Naive B cell (primary cell): ENCODE measurements at places on chromosomes 11 and 22.
A peak's percentile ranks its signal among the peaks of the same experiment; 100 is the strongest.

- DNase-seq: no peak
Observed at GRCh38 chr11:68349461-68350249, 37.3 kb downstream of the LRP5 start.

DNA sequence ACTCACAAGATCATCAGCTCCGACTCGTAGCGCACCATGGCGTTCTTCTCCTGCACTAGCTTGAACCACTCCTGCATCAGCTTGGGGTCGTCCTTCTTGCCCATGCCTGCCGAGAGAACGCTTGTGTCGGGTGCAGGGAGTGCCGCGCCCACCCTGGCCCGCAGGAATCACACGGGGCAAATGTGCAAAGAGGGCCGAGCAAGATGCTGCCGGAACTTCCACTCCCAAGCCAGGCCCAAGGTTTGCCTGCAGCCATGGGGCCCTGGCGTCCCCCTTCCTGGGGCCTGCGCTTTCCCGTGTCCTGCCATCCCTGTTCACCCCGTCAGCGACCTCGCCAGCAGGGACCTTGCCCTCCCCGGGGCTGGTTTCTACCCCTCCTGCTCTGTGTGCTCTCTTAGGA, 16.9 kb upstream of the BID start:
- no peak for DNase-seq

GRCh38 chr22:29105468-29105867, 32.6 kb downstream of the KREMEN1 start:
- no peak for DNase-seq

DNA sequence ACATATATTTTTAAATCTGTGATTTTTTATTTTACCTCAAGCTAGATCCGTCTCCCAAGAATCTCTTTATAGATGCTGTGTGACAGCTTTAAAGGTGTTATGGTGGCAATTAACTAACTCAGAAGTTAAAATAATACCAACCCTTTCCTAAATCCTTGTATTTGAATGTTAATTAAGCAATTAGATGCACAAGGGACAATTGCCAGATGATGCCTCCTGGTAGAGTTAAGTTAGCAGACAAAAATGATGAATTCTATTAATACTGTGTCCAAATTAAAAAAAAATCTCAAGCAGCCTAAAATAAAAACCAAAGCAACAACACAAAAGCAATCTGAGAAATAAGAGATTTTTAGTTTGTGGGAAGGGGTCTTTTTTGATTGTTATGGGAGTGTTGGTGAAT, 78.9 kb downstream of the FANCF start:
- DNase-seq: no peak

GRCh38 chr11:110432713-110433392, 3.1 kb downstream of the FDX1 start:
- no peak for DNase-seq

GRCh38 chr11:6586434-6587359, 16.7 kb downstream of the RRP8 start:
- DNase-seq: no peak

DNA sequence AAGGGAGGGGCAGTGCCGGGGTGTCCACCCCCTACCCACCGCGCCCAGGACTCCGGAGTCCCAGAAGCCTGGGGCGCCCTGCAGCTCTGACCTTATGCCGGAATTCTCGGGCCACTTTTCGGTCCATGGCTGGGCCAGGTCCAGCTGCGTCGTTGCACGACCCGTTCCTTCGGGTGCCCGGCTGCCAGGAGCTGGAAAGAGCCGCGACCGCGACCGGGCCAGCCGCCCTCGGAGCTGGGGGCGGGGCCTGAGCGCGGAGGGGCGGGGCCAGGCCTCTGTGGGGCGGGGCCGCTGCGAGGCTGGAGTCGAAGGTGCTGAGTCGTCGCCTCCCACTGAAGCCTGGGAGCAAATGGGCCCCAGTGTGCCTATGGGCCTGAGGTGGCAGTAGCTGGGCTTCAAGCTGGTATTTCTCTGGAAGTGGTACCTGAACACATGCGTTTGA, at the start of gene USH1C:
Gene USH1C (minus strand): TSS at position 236 of the 442 bp plus-strand sequence. CDS start 109 bp downstream, at position 127.
- no peak for DNase-seq

DNA sequence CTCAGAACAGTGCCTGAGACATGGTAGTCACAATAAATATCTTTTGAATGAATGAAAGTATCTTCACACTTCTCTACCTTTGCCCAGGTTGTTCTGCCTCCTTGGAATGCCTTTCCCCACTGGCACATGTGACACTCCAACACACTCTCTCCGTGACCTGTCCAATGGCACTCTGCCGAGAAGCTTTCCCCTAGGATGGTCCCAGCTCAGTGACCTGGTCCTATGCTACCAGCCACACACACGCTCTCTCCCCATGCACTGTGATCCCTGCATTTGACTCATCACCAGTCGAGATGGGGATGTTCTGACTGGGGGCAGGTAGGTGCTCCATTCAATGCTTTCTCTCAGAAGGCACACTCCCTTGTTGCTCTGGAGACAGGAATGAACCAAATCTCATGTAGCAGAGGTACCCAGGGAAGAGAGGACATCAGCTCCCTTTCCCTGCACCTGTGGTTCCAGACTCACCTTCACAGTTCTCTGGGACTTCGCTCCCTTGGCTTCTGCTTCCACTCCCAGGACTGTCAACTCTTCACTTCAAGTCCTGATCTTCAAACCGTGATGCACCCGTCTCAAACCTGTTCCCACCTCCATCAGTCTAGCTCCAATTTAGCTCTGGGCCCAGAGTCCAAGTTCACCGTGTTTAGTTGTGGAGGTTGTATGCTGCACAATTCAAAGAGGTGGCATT, 30.7 kb upstream of the LMO1 start:
- no peak for DNase-seq

DNA sequence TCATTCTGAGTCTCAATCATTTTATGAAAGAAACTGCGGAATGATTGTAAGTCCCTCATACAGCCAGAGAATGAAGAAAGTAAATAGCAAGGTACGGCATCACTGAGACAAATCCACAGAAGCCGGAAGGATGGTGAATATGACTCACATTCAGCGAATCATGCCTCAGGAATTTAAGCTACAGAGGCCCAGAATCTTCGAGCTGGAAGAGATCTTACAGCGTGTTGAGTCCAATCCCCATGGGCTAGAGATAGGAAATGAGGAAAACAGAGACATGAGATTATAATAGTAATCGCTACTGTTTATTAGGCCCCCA, 173.2 kb downstream of the KIF18A start:
- DNase-seq: no peak

DNA sequence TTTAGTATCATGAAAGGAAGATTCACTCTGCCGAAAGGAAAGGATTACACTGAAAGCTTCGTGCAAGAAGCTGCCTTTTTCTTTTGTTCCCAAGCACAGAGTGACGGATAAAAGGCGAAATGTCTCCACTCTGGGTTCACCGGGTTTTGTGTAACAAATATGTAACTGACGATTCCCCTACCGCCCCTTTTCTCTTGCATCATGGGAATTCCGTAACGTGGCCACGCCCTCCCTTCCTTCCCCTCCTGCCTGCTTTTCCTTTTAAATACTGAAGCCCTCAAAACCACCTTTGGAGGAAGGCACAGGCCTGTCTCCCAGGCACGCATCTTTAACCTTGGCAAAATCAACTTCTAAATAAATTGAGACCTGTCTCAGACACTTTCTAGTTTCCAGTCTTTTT, 16.4 kb upstream of the TESMIN start:
- DNase-seq: no peak

GRCh38 chr22:30591191-30591587, 521 bp downstream of the PES1 start:
- DNase-seq: no peak

DNA sequence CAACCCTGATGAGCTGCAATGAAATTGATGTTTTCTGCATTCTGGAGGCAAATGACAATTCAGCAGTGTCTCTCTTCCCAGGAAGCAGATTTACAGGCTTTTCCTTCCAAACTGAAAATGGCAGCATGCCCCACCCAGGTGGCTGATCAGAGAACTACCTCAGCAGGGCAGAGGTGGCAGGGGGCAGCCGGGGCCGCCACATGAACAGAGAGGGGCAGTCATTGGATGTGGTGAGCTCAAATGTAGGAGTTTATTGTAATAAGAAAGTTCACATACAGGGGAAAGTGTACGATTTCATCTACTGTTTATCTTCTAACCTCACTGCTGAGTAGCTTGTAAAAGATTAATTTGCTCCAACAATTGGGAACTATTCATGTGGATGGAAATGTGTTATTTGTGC, 15.7 kb upstream of the PARVA start:
- DNase-seq: no peak

- DNase-seq: no peak
Observed at GRCh38 chr11:117511931-117512539, 184.4 kb downstream of the CEP164 start.

DNA sequence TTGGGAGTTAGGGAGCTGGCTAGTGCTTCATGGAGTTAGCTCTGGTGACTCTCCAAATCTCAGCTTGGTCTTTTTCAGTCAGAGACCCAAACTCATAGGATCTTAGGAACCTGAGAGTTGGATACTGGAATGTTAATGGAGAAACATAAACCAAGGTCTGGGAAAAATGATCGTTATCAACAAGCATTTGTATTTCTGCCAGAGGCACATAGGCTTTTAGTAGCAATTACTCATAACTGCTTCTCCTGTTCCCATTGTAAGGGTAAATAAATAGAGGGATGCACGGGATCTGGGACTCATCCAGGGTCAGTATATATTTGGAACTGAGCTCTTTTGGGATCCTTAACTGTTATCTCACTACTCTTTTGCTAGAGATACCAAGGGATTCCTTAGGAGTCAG, 4.8 kb downstream of the BARX2 start:
- DNase-seq: no peak

- DNase-seq: no peak
Observed at GRCh38 chr22:17783773-17784480, 9.7 kb upstream of the BID start.

- no peak for DNase-seq
Observed at GRCh38 chr11:46338636-46338987, 8.7 kb upstream of the DGKZ start.

- DNase-seq: no peak
Observed at GRCh38 chr11:56842814-56843794, 94.6 kb upstream of the OR9G4 start.

DNA sequence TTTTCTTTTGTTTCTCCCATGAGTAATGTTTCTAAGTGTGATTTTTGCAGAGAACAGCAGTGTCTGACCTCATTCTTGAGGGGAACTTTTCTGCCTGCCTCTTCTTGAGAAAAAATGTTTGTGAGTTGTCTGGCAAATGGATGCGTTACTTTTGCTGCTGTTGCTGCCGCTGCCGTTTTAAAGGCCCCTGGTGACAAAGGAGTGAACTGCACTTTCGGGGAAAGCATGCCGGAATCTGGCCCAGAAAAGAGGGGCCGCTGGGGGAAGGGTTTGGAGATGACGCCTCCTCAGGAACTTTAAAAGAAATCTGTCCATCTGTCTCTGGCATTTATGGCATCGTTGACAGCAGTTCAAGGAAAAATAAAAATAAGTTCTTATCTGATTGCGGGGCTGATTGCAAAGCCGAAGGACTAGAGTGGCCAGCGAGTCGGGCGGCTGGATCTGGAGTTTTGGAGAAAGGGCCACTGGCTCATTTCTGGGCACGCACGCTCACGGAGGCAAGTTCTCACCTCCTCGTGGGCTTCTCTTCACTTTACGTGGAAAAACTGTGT, 16.5 kb downstream of the ZBTB16 start:
- peak; percentile 29 for DNase-seq

DNA sequence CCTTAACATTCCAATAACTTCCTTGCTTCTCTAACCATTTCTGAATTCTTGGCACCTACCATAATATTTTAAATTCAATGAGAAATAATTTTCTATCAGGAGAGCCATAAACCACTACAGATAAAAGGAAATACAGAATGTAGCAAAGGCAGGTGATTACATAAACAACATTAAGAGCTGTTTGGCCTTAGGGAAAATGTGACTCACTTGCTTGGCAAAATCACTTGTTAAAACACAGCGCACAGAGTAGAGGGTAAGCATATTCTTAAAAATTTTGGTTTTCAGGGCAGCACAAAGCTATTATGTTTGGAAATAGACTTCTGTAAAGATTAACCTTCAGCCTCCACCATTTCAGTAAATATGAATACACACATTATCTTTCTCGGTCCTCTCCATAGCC, 26.4 kb downstream of the IZUMO1R start:
- DNase-seq: no peak

DNA sequence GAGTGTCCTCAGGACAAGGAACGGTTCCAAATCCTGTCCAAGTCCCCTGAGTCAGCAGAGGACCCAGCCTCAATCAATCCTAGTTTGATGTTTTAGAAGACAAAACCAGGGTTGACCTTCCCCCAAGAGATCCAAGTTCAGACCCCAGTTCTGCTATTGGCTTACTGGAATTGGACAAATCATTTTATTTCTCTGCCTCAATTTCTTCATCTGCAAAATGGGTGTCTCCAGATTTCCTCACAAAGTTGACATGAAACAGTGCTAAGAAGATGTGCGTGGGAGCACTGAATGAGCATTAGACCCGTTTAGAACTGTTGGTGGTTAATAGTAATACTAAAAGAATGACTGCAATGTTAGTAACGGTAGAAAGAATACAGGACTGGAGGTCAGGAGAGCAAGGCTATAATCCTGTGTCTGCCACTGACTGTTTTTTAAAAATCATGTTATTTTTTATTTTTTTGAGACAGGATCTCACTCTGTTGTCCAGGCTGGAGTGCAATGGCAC, 32.8 kb upstream of the SCUBE1 start:
- no peak for DNase-seq

DNA sequence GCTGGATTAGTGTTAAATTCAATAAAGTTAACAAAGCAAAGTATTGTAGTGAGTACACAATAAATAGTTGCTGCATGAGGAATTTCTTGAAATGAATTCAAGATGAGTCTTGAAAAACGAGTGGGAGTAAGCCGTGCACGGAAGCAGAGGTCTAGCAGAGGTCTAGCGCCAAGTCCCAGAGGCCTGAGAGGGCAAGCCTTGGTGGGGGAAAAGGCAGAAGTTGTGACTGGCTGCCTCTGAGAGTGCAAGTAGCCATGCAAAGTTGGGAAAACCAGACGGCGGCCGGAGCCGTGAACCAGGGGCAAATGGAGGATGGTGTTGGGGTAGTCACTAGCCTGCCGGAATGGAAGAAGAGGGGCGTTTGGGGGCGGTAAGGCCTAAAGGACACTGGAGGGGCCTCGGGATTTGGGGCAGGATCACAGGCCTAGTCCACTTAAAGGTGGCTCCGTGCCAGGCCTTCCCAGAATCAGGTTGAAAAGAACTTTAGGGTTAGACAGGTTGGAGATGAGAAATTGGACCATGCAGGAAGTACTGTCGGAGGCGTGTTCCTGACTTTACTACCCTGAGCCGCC, 379 bp upstream of the SLC3A2 start:
- DNase-seq: no peak

GRCh38 chr11:20910733-20911132, 241.3 kb downstream of the NELL1 start:
- no peak for DNase-seq

GRCh38 chr11:73072935-73073481, 69.1 kb downstream of the FCHSD2 start:
- DNase-seq: no peak

DNA sequence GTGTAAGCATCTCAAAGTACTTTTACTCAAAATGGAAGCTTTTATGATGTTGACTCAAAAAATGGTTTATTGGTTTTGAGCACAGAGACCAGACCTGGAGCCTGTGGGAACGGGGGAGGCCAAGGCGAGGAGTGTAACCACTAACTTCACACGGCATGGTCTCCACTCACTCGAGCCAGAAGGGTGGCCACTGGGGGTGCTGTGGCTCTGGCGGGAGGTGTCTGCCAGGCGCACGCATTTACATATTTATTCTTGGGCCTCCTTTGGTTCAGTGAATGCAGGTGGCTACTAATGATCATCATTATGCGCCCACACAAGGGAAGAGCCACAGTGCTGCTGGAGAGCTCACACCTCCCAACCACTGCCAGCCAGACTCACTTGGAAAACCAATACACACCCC, 64.6 kb downstream of the FLRT1 start:
- DNase-seq: no peak
